ENCODE measurements at places on chromosomes 4 and X. TPM values are rescaled to one million over a fixed set of nuclear protein-coding genes. Genes with fewer than 3 reads are reported as not detected.

Gene TMEM35A
- 0.06 TPM for total RNA-seq

Gene EREG
- total RNA-seq, result 9.8 TPM

Gene UGT2B15
- 0.14 TPM for total RNA-seq

Gene SATL1
- total RNA-seq, result not detected

Gene SEPTIN11
- total RNA-seq, result 34.2 TPM

Gene SLC38A5
- 0.14 TPM for total RNA-seq

Gene PHOX2B
- total RNA-seq, result 0.02 TPM

Gene NAP1L2
- total RNA-seq, result 1.2 TPM

Gene SLC10A7
- total RNA-seq, result 1.8 TPM

Gene EXOC1L
- total RNA-seq, result not detected
